ENCODE measurements at places on chromosomes 5 and 9.

- DNase-seq = no peak
Measured at GRCh38 chr5:61279725-61280124, 52.3 kb upstream of the ZSWIM6 start.

DNA sequence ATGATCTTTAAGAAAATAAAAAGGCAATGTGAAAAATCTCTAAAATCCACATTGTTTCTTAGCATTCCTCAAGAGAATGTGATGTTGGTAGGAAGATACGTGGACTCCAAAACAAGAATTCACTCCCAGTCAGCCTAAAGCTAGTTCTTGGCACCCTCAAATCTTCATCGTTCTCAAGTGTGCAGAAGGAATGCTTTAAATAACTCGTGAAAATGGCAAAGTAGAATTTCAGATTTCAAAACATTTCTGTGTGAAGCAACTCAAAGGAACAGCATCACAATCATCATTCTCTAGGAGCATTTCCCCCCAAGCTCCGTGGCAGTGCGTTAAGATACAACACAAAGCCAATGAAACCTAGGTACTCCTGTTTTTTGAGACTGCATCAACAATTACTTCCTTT, 185.1 kb upstream of the DMAC1 start:
- DNase-seq = no peak

DNA sequence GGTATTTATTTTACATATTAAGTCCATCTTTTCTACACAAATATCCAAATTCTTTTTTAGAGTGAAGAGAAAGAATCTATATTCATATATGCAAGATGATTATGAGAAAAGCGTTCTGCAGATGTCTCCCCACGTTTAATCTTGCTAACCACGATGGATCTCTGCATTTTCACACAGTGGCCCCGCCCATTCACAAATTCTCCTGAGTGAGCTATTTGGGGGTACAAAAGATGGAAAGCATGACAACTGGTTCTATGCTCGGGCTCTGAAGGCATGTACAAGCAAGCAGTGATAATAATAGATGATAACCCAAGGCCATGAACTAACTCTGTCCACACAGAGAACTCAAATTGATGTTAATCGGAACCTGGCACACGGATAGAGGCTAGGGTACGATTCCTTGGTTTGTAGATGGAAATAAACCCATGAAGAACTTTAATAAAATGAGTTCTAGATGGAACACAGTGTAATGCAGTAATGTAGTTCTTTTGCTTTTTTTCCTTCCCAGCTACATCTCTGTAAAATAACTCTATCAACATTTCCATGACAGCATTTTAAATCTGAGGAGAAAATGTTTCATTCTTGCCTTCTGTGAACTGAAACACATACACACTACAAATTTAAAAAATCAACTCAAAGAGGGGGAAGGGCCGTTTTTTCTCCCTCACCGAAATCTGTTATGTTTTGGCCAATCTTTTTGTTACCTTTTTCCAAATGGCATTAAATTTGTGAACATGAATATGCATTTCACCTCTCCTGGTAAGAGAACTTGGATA, 851.7 kb upstream of the DMAC1 start:
- DNase-seq = no peak

DNA sequence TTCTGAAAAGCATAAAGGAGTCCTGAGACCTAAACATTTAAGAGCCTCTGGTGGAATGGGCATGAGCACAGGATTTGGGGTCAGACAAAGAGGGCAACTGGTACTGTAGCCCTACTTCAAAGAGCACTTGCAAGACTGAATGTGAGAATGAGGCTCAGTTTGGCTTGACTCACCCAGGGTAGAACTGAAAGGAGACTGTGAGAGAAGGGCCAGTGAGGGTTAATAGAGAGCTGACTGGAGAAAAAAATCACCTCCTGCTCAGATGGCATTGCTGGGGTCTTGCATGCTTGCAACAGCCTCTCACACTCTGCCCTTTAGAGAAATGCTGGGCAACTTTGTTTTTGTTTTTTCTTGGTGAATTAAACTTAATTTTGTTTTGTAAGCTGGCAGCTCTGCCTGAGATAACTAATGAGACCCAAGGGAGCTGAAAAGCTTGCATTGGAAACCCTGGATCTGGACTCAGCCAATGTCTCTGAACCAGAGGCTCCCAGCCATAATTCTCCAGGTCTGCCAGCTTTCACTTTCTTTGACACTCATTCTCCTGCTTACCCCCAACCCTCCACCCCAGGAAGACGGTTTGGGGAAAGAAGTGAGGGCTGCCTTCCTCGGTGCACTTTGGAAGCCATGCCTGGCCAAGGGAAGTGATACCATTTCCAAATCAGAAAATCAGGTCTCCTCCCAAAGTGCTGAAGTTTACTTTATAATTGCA, 161.1 kb upstream of the PANK3 start:
- DNase-seq = no peak

DNA sequence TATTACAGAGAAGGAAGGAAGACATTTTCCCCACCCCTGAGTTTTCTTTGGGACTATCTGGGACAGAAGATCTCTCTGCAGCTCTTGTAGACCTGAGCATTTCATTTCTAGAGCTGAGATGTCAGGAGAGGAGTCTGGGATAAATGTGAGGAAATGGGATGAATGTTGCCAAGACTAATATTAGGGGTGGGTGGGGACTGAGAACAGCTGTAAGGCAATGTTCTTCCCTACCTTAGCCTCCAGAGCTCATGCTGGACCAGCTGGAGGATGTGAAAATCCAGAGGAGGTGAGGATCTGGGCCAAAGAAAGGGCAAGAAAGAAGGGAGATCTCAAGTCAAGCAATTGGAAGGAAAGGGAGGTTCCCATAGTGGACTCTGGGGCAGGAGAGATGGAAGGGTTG, 23.1 kb upstream of the FOXD1 start:
- DNase-seq = no peak

DNA sequence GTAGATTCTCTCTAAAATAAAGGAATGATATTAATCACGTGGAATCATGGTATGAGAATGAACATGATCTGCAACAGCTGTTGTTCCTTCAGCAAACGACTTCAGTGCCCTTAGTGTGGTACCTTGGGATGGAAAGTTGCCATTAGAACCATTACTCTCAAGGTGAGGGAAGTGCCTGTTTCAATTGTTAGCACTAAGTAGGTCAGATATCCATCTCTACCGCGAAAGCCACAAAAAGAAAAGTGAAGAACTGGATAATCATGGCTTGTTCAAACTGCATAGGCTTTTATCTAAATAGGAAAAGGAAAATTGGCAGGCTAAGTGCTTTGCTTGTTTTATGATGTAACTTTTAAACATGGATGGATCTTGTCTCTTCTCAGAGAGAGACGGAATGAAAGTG, 380.7 kb downstream of the MRPS30 start:
- DNase-seq = no peak

DNA sequence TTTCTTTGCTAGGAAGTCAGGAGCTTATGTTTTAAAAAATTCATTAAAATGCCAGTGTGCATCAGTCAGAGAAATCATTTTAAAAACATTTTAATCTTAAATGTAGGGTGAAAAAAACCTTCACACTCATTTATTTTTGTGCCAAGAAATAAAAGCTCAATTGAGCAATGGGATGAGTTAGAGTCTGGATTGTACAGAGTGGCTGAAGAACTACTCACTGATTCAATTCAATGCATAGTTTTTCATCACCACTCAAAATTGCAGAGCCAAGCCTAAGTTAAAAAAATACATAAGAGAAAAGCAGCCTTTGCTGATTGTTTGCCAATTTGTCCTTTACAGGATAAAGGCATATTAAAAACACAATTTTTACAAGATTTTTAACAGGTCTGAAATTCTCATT, 168.2 kb upstream of the DMRTA1 start:
- DNase-seq = no peak

- DNase-seq = no peak
Measured at GRCh38 chr9:9556865-9557803, 1055.7 kb downstream of the PTPRD start.

DNA sequence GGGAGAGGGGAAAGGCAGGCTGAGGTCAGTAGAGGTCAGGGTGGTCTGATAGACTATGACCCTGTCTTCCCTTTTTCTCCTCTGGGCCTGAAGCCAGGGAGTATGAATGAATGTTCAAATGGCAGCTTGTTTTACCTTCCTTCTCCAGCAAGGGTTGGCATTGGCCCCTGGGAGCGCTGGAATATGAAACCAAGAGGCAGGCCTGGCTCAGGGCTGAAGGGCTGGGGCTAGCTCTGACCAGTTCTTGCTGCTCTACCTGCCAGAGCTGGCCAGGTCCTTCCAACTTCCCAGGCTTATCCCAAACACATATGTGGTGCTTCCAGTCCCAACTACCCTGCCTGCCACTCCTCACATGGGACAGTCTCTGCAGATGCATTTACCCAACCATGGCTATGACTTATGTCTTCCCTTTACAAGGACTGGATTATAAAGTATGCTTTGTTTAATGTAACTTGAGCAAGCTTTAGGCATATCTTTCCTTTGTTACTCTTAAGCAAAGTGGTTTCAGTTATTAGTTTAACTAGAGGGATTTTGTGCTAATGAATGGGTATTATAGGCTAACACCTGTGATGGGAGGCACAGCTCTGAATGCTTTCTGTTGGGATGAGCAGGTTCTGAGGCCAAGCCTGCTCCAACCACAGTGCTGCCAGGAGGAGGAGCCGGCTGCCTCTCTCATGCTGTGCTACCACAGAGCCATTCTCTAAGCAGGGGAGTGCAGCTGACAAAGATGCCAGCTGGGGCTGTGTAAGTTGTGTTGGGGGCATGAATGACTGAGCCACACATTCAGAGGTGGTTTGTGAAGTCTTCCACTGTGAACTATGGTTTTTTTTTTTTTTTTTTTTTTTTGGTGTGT, 6.1 kb downstream of the CCNI2 start:
- DNase-seq = no peak

GRCh38 chr5:179533024-179533423, 17.3 kb upstream of the RUFY1 start:
- no peak for DNase-seq

GRCh38 chr5:36494028-36494427, 112.4 kb upstream of the SLC1A3 start:
- no peak for DNase-seq

DNA sequence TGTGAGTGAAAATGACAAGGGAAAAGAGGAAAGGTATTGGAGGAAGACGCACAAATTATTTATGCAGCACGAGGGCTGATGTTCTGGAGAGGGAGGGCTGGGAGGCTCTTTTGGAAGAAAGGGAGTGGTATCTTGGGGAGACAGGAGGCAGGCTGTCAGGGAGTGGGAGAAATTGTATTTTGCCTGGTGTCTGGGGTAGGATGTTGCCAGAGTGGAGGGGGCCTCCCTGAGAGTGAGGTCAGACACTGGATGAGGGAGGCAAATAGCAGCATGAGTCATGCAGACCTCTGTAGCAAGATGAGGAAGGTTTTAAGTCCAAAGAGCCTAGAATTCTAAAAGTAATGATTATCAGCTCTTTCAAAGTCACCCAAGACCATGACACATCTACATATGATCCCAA, 158.0 kb downstream of the DMRT2 start:
- no peak for DNase-seq

- DNase-seq = no peak
Measured at GRCh38 chr5:88251048-88251711, 17.5 kb downstream of the TMEM161B start.

- DNase-seq = no peak
Measured at GRCh38 chr9:136684339-136684738, 2.9 kb downstream of the AGPAT2 start.

GRCh38 chr5:90612919-90613318, 54.3 kb downstream of the ADGRV1 start:
- no peak for DNase-seq

DNA sequence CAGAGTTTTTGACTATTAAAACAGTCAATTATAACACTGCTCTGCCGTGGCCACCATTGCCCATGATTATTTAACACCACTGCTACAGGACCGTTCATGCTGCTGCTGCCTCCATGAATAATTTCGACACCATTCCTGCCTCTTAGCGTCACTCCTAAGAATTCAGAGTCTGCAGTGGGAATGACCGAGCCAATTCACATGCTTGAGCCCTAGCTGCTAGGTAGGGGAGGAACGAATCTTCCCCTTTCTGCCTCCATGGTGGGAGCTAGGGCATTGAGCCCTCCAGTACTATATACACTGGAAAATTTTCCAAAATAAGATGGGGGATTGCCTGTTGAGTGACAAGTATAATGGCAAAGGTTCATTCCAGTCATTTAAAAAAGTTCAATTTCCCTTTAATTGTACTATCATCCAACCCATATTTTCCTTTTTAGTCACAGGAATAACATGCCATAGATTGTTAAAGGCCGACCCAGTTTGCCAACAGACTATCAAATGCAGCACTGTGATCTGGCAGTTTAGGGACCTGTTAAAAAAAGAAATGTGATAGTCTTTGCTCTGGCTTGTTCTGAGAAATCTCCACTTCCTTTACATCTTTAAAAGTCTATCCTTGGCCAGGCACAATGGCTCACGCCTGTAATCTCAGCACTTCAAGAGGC, 13.5 kb upstream of the B4GALT1 start:
- no peak for DNase-seq

- DNase-seq = no peak
Measured at GRCh38 chr5:98248949-98249348, 524.5 kb upstream of the RGMB start.

- DNase-seq = no peak
Measured at GRCh38 chr9:21141427-21141882, at the start of gene IFNW1. TSS of gene IFNW1 (minus strand) at chr9:21141832. CDS start at chr9:21141570, 262 bp downstream.

- no peak for DNase-seq
Measured at GRCh38 chr5:180323160-180323559, 30.0 kb downstream of the GFPT2 start.

DNA sequence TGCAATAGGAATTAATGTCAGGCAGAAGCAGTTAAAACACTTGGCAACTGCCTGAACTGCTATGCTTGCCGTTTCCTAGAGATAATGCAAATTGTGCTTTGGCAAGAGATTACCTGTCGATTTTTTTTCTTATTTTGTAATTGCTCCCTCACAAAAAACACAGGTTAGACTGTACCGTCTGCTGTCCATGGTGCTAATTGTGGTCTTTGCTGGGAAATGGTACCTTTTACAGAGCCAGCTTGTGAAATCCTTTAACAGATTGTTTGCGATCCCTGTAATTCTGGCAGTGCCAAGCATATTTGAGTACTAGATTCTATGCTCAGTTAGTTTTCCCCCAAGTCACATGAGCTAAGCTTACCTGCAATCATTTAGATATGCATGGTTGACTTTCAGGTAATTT, 2125.8 kb upstream of the WWC1 start:
- DNase-seq = no peak

- DNase-seq = no peak
Measured at GRCh38 chr5:156312897-156313694, 13.9 kb upstream of the SGCD start.

DNA sequence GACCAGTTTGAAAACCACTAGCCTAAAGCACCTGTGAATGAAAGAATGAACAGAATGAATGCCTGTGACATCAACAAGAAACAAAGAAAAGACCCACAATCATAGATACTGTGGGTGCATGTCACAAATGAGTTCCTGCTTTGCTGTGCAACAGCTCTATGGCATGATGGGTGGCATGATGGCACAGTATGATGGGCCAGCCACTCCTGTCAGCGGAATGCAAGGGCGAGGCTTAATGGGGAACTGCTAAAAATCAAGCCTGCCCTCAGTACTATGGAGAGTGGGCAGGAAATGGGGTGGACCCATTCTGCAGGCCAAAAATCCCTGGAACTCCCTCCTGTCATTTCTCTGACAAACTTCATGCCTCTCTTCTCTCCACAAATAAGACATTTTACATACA, 89.0 kb downstream of the DCP2 start:
- no peak for DNase-seq

Measured in stimulated activated CD4-positive, alpha-beta T cell treated with anti-CD3 and anti-CD28 coated beads, TNF-alpha, amount 100 ng/mL, for 1 hour (primary cell).